ENCODE measurements at places on chromosomes 12 and 14.

DNA sequence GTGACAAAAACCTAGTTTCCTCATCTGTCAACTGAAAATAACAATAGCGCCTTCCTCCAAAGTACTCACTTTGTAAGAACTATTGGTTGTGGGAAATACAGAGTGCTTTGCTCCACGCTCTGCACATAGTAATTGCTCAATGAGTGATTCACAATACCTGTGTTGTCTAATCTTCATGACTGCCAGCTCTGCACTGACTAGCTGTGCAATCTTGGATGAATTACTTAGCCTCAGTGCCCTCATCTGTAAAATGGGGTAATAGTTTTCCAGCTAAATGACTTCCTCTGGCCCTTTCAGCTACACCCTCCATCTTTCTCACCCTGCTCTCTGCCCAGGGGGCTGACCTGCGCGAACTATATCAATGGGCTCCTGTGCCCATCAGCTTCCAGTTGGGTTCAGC is 42.8 kb downstream of the RNFT2 start:
- DNase-seq = no peak

DNA sequence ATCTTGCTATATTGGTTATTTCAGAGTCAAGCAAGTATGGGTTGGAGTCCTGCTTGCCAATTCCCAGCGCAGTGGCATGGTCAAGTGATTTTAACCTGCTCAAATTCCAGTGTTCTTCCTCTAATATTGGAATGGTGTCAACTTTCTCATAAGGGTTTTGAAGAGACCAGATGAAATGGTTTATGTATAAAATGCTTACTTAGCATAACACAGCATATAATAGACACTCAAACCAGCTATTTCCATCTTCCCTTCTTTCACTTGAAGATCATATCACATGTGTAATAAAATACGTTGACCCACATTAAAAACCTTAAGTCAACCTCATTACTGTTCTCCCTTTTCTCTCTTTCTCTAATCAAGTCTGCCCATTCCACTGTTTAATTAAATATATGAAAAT is 144.0 kb downstream of the NAV3 start:
- DNase-seq = no peak

DNA sequence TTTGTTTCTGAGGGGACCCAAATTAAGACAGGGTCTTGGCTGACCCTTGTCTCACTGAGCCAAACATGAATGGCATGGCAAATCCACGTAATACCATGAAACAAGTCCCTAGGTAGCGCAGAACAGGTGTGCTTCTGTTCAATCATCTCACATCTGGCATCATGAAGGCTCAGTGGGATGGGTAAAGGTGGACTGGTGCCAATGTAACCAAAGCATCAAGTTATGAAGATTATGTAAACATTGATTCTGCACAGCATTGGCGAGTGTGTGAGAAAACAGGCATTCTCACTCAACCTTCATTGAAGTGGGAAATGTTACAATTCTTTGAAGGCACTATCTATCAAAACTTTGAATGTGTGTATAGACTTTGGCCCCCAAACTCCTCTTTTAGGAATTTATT is 41.9 kb downstream of the PTGER2 start:
- DNase-seq = no peak

DNA sequence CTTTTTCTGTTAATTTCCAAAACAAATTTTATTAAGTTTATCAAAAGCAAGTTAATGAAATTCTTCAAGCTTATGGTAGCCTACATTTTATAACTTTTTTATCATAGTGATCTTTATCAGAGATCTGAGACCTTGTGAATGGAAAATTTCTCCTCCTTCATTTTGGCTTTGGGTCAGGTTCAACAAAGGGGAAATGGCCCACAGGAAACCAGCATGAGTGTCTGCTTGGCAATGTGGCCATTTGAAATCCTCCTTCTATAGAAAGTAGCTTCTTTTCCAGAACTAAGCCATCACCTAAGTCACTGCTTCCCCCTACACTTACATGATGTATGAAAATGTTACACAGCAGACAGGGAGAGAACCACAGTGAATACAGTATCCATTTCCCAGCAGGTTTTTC is 1.6 kb downstream of the RHOJ start:
- no peak for DNase-seq

DNA sequence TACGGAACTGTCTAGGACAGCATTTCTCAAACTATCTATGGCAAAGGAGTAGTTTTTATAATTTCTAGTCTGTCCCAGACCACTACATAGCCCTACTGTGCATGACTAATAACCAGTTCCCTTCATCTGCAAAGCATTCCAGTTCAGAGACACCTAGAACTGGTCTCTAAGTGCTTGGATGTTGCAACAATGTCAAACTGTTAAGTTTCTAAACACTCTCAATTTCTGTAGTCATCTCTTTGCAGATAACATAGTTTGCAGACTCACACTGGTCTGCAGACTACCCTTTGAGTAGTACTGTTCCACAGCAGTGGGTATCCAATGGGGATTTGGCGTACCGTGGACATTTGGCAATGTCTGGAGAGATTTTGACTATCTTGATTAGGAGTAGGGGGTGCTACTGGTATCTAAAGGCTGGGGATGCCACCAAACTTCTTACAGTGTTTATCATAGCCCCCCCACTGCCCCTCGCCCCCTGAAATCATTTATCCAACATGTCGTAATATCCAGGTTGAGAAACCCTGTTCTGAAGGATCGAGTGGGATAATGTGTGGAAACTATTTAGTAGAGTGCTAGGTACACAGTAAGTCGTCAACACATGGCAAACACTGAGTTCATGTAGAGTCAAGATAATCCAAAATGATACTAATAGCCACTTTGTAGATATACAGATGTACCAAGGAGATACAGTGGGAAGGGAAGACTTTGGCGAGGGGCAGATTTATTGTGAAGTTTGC is 1.7 kb downstream of the C12orf76 start:
- DNase-seq = no peak

DNA sequence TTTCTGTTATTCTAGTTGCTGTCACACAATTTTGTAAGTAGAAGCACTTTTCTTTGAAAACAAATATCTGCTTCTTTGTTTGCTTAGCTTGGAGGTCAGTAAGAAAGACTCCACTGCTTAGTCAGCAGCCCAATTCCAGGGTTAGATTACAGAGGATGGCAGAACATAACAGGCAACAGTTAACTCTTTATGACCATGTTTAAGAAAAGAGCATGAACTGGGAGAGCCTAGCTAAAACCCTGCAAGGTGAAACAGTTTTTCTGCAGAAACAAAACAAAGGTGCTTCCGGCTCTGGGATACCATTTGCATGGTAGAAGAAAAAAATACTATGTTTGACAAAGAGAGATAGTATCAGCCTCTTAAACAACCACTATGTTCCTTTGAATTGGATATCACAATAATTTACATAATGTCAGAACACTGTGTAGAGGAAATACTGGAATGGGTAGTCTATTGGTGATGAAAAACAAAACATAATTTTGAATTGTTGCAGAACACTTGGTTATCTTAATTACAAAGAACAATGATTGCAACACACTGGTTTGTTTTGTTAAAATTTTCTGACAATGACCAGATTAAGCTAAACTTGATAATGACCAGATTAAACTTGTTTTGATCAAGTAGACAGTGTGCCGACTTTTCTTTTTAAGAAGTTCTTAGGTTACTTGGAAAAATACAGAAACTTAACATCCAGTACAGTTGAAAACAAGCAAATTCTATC is 22.4 kb upstream of the PPM1H start:
- no peak for DNase-seq

- no peak for DNase-seq
Measured at GRCh38 chr14:35383569-35384454, 20.7 kb downstream of the NFKBIA start.
